ENCODE measurements at places on chromosomes 11 and 22. TPM values are rescaled to one million over a fixed set of nuclear protein-coding genes. Genes with fewer than 3 reads are reported as not detected.

BBS1 gene
- 3.5 TPM for polyA plus RNA-seq

SLC2A11 gene
- 3.3 TPM for polyA plus RNA-seq

SPI1 gene
- 223 TPM for polyA plus RNA-seq

ZNF215 gene
- polyA plus RNA-seq: 0.08 TPM

INSC gene
- not detected for polyA plus RNA-seq

DNA sequence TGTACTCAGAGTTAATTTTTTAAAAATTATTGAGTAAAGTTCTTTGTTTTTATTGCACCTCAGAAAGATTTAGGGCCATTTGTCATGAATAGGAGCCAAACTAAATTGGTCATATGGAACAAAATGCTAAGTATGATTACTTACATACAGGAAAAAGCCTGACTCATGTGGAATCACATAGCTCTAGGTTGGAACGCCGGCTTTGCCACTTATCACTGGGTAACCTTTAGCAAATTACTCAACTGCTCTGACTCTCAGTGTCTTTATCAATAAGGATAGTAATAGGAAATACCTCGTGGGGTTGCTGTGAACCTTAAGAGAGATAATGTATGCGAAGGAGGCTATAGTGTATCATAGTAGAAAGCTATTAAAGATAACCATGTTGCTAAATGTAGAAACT is 638.5 kb downstream of the NELL1 start:
- no peaks in the 10 kb centered on the region for H3K4me1 ChIP-seq
- no peak overlapping the region for H3K27ac ChIP-seq
- DNase-seq: no peak
- H3K27me3 ChIP-seq: no peaks in the 10 kb centered on the region

- H3K27me3 ChIP-seq: peaks cover 3% of the 10 kb centered on the region
- H3K36me3 ChIP-seq: no peaks in the 10 kb centered on the region
- H3K27ac ChIP-seq: no peak overlapping the region
Measured at GRCh38 chr11:11586465-11586864, 35.3 kb downstream of the GALNT18 start.

DNA sequence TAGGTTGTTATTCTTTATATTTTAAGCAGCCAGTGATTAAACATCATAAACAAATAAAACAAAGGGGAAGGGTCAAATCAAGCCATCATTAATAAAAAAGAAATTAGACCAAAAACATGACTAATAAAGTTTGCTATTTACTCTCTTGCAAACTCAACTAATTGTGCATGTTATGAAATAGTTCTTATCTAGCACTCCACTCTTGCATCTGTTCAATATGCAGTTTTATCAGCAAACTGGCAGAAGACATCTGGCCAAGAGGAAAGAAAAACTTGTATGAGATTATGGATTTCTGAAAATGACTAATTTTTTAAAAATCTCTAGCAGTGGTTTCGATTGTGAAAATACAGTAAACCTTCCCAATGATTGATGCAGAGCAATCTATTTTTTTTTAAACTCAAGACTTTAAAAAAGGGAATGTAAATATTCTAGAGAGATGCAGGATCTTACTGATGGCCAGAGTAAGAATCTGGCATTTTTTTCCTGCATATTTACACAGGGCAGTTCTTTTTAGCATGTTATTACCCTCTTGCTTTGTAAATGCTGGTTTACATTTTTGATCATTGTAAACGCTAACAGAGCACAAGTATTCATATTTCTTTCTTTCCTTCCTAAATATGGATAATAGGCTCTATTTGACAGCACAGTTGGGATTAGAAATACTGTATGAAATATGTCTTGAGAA is 83.3 kb downstream of the GRIA4 start:
- no peak for DNase-seq
- H3K4me1 ChIP-seq: no peaks in the 10 kb centered on the region
- no peaks in the 10 kb centered on the region for H3K27me3 ChIP-seq
- no peaks in the 10 kb centered on the region for H3K36me3 ChIP-seq
- no peak overlapping the region for H3K4me3 ChIP-seq

- H3K4me3 ChIP-seq: no peak overlapping the region
- H3K36me3 ChIP-seq: no peaks in the 10 kb centered on the region
- H3K4me1 ChIP-seq: peaks cover under 1% of the 10 kb centered on the region
- DNase-seq: no peak
Measured at GRCh38 chr11:132077416-132077815, 707.0 kb downstream of the NTM start.

- H3K27me3 ChIP-seq: no peaks in the 10 kb centered on the region
- peak; percentile 51 for DNase-seq
- no peaks in the 10 kb centered on the region for H3K36me3 ChIP-seq
- H3K4me1 ChIP-seq: peaks cover 40% of the 10 kb centered on the region
Measured at GRCh38 chr22:19932367-19933206, 9.0 kb upstream of the COMT start.

DNA sequence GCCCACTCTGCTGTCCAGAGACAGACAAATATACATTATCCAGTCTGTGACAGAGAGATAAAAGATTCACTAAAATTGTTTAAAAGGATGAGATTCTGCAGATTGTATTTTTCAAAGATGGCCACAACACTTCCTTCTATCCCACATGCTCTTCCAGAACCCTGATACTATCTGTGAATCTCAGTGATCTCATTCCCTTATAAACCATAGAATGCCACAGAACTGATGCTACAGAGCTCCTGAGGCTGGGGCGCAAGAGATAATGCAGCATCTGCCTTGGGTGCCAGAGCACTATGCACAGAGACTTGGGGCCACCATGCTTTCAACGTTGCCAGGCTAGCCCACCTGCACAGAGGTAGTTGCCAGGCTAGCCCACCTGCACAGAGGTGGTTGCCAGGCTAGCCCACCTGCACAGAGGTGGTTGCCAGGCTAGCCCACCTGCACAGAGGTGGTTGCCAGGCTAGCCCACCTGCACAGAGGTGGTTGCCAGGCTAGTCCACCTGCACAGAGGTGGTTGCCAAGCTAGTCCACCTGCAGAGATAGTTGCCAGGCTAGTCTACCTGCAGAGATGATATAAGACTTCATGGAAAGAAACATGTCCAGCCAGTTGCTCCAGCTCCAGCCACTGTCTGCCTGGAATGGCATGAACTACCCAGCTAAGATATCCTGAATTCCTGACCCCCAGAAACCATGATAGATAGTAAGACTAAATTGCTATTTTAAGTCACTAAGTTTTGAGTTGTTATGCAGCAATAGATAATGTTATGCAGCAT is 17.6 kb upstream of the SEPTIN5 start:
- no peaks in the 10 kb centered on the region for H3K36me3 ChIP-seq
- H3K4me3 ChIP-seq: no peak overlapping the region
- DNase-seq: no peak
- H3K27ac ChIP-seq: no peak overlapping the region
- H3K4me1 ChIP-seq: no peaks in the 10 kb centered on the region

GRCh38 chr11:829176-829846 is 1.6 kb downstream of the CRACR2B start:
- H3K27me3 ChIP-seq: peaks cover 10% of the 10 kb centered on the region
- H3K4me3 ChIP-seq: peak overlapping the region; percentile 77
- peaks cover 9% of the 10 kb centered on the region for H3K36me3 ChIP-seq

DNA sequence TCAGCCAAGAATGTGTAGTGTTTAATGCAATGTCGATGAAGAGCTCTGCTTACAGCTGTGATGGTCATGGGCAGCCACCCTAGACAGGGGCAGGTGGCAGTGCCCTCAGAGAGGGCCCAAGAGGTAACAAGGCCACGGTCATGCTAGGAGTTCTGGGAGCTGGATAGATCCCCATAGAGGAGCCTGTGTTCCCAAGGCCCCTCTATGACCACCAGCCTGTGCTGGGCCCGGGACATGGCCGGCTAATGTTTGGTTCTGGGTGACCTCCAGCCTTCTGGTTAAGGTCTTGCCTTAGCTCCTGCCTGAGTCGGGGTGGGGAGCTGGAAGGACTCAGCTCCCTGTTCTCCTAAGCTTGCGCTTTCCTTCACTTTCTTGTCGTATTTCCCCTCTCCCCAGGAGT is 65.1 kb downstream of the GRIK4 start:
- H3K36me3 ChIP-seq: no peaks in the 10 kb centered on the region
- H3K27me3 ChIP-seq: no peaks in the 10 kb centered on the region
- H3K27ac ChIP-seq: no peak overlapping the region
- H3K4me3 ChIP-seq: no peak overlapping the region

- H3K36me3 ChIP-seq: no peaks in the 10 kb centered on the region
- H3K27ac ChIP-seq: no peak overlapping the region
- H3K4me3 ChIP-seq: no peak overlapping the region
- H3K27me3 ChIP-seq: no peaks in the 10 kb centered on the region
- DNase-seq: no peak
Measured at GRCh38 chr11:9874466-9874865, 210.6 kb downstream of the SWAP70 start.

DNA sequence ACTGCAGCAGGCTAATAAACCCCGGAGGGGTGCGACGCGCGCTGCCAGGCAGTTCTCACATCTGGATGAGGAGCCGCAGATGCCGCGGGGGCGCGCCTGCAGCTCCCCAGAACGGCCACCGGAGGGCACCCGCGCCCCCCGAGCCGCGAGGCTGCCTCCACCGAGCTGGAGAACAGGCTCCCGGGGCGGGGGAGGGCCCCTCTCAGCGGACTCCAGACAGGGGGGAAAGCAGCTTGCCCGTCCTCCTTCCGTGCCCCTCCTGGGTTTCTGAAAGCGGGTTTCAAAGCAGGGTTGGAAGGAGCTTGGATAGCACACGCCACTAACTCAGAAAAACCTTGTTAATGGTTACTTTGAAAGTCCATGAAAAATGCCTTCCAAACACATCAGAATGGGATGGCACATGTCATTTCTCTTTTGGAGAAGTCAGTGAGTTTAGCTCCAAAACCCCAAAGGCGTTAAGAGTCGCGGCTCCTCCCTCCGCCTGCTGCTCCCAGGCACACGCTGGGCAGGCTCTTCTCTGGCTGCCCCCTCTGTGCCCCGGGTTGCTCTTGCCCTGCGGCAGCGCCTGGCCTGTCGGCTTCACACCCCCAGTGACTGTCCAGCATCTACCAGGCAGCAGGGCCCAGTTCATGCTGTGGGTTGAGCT is 317.8 kb downstream of the NTM start:
- H3K27ac ChIP-seq: no peak overlapping the region
- no peak for DNase-seq
- peaks cover 5% of the 10 kb centered on the region for H3K27me3 ChIP-seq
- H3K4me3 ChIP-seq: no peak overlapping the region
- H3K36me3 ChIP-seq: no peaks in the 10 kb centered on the region
- H3K4me1 ChIP-seq: no peaks in the 10 kb centered on the region

GRCh38 chr11:26572770-26573402 is 823 bp upstream of the MUC15 start:
- H3K36me3 ChIP-seq: no peaks in the 10 kb centered on the region
- H3K4me1 ChIP-seq: no peaks in the 10 kb centered on the region
- H3K27ac ChIP-seq: no peak overlapping the region
- H3K27me3 ChIP-seq: no peaks in the 10 kb centered on the region

GRCh38 chr22:20750461-20751184 is 23.3 kb upstream of the SERPIND1 start:
- peaks cover 87% of the 10 kb centered on the region for H3K36me3 ChIP-seq
- H3K27me3 ChIP-seq: no peaks in the 10 kb centered on the region
- peak; percentile 75 for DNase-seq
- H3K4me1 ChIP-seq: peaks cover 20% of the 10 kb centered on the region

DNA sequence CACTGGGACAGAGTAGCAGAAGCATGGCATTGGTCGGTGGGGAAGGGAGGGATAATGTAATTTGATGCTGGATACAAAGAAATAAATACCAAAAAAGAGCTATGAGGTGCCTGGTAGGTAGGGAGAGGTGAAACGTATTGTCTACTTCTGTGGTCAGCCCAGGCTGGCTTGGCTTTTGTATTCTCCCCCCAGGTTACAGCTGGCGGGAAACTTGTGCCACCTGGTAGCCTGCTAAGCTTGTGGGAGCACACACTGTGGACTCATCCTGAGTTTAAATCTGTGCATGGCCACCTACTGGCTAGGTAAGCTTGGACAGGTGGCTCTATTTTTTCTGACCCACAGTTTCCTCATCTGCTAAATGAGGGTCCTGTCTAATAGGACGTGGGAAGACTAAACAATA is 165.2 kb upstream of the E2F8 start:
- H3K27ac ChIP-seq: no peak overlapping the region
- H3K36me3 ChIP-seq: no peaks in the 10 kb centered on the region
- H3K4me1 ChIP-seq: no peaks in the 10 kb centered on the region
- no peak overlapping the region for H3K4me3 ChIP-seq
- no peaks in the 10 kb centered on the region for H3K27me3 ChIP-seq
- DNase-seq: no peak

GRCh38 chr11:83152264-83152663 is 4.7 kb upstream of the PCF11 start:
- H3K4me3 ChIP-seq: no peak overlapping the region
- H3K27ac ChIP-seq: no peak overlapping the region
- no peaks in the 10 kb centered on the region for H3K36me3 ChIP-seq
- DNase-seq: no peak
- H3K27me3 ChIP-seq: no peaks in the 10 kb centered on the region

DNA sequence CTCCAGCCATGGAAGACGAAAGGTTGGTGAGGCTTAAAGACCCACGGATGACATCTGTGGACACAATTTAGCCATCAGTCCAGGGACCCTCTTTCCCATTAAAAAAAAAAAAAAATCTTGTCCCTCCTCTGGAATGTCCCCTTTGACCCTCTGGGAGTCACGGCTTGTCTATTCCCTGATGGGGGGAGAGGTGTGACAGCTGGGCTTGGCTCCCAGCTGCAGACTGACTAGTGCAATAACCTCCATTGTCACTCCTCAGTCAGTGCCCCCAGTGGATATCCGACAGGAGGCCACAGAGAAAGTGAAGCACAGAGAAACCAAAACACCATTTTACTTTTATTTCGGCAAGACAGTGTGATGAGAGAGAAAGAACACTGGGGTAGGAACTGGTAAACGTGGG is 2.7 kb upstream of the VSIG2 start:
- H3K36me3 ChIP-seq: no peaks in the 10 kb centered on the region
- no peak overlapping the region for H3K27ac ChIP-seq
- peaks cover 54% of the 10 kb centered on the region for H3K4me1 ChIP-seq
- H3K4me3 ChIP-seq: no peak overlapping the region
- no peak for DNase-seq

Measured in CD14-positive monocyte (primary cell).